ENCODE measurements at places on chromosomes 7 and 10.

GRCh38 chr7:139681463-139681755, 96.4 kb downstream of the HIPK2 start:
- no peak for DNase-seq

DNA sequence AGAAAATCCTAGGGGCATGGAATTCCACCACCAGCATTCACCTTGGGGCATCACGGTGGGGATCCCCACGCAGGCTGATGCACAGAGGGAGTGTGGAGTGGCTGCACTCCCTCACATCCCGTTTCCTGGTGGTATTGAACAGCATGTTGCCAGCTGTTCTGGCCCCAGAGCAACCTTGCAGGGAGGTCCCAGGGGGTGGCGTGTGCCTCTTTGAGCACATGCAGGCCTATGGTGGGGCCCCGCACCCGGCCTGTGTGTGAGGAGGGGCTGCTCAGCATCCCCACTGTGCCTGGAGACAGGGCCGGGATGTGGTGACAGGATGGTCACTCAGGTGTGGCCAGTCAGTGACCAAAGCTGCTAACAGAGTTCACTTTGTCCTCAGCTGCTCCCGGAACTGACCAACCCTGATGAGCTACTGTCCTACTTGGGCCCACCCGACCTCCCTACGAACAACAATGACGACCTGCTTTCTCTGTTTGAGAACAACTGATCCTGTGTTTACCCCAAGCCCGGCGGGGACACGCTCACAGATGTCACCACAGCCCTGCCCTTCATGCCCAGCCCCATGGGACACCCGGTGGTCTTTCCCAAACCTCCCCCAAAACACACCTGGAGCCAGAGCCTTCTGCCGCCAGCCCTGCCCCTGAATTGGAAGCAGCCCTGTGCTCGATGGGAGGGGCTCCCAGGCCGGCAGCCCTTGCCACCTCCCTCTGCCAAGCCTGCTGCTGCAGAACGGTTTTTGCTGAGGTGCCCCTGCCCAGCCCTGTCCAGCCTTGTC, 18.7 kb downstream of the ZMIZ2 start:
- no peak for DNase-seq

- no peak for DNase-seq
Measured at GRCh38 chr10:47400251-47400650, 16.2 kb upstream of the ZNF488 start.

DNA sequence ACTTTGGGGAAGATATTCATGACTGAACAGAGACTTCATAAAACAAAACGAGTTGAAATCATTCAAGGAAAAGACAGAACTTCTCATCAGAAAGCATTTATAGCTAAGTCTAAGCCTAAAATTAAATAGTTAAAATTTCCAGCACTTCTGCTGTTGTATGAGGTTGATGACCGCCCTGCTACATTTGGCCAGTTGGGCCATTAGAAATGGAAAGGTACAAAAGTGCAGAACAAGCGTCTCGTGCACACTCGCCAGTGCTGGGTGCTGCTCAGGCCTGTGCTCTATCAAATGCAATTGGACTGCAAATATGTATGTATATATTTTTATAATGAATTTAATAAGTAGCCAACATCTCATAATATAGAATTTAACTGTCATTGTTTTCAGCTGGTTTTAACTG, 34.4 kb upstream of the RNF32 start:
- no peak for DNase-seq

- DNase-seq = no peak
Measured at GRCh38 chr10:76628801-76629200, 1008.8 kb downstream of the KCNMA1 start.

DNA sequence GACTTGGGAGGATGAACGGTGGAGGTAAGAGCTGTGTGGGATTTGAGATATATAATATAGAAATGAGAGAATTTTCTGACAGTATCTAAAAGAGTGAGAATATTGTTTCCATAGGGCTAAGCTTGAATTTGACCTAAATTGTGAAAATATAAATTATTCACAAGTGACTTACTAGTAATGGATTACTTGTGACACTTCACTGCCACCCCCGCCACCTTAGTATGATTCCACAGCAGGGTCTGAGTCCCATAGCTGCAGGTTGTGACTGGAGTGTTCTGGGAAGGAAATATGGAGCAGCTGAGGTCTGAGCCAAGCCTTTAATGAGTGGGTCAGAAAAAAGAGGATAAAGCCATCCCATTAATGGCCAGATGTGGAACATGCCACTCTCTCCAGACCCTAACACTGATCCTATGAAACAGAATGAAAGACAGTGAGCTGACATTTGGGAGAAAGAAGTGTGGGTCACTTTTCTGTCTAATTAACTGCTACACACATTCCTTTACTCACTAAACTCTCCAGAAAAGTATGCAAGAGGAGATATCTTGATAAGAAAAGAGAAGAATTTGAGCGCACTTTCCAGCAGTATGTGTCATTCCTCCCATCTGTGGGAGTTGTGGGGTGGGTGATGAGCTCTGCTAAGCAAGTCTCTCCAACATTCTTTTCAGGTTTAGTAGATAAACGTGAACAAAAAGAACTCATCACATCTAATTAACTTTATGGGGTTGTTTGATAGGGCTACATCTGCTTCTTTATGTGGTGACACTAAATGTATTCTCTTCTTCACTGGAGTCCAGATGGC, 1193.4 kb downstream of the SORCS3 start:
- DNase-seq = no peak

GRCh38 chr10:10872035-10872673, 145.5 kb upstream of the CELF2 start:
- no peak for DNase-seq

DNA sequence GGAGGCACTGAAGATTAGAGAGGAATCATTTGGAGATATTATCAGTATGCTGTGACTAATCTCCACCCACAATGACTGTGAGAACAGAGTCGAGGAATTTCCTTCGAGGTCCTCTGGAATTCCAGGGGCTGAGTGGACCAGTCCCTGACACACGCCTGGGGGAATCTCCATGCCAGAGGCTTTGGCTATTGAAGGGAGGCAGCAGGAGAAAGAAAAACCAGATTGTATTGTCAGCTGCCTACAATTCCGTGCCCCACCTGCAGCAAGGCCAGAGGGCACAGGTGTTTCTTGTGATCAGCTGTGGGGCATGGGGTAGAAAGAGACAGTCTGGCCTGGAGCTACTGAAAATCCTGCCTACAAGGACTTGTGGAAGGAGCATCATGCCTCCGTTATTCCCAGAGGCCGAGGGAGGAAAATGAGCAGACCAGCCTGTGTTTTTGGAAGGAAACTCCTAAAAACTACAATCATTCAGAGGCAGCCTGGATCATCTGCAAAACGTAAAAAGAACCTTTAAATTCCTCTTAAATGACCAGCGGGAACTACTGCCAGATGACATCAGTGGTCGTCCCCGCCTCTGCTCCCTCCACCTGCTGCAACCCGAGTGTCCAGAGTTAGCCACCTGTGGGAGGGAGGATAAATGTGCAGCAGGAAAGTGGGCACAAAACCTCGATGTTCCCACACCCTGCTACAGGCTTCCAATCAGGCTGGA, 25.4 kb upstream of the ANK3 start:
- no peak for DNase-seq

GRCh38 chr10:21217107-21217506, 308.4 kb downstream of the SKIDA1 start:
- DNase-seq = no peak

DNA sequence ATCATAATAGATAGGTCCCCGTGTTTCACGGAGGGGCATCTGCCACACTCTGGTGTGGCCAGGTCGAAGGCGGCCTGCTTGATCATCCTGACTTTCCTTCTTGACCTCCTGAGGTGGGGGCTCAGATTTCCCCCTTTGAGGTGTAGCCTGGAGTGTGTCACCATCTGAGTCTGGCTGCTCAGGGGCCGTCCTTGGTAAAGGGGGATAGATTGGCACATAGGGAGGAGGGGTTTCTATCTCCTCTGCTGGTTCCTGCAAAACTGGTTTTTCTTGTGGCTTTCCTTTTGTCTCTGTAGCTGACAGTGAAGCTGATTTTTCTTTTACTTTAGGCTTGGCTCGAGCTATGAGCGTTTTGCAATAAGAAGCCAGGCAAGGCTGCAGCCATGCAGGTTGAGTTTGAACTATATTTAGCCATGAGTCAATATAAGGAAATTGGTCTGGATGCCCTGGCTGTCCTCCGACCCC, 7.1 kb upstream of the ZNF117 start:
- DNase-seq = no peak
